ENCODE measurements at places on chromosomes 7 and 10.

GRCh38 chr10:6516281-6516928 lies 63.7 kb downstream of the PRKCQ start:
- DNase-seq, result no peak

DNA sequence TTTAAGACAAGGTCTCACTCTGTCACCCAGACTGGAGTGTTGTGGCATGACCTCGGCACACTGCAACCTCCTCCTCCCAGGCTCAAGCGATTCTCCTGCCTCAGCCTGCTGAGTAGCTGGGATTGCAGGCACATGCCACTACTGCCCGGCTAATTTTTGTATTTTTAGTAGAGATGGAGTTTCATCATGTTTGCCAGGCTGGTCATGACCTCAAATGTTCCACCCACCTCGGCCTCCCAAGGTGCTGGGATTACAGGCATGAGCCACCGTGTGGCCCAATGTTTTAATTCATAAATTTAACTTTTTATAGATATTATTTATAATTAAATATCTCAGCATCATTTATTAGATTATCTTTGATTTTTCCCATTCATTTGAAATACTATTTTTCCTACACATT lies 658.0 kb upstream of the NRG3 start:
- no peak for DNase-seq

- DNase-seq, result no peak
These were observed 315.3 kb downstream of the FGFR2 start for GRCh38 chr10:121282797-121283515.

GRCh38 chr7:22338877-22339276 lies 18.1 kb downstream of the RAPGEF5 start:
- DNase-seq, result no peak

DNA sequence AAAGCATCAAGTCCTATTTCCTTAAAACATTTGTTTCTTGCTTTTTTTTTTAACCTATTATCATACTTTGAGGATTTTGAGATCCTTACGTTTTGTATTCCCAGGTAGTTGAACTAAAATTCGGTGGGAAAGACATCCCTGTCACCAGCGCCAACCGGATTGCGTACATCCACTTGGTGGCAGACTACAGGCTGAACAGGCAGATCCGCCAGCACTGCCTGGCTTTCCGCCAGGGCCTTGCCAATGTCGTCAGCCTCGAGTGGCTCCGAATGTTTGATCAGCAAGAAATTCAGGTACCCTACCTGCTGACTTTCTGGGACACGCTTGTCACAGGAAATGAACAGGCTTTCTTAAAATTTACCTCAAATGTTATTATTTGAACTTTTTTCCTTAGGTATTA lies 83.0 kb upstream of the DNAJB6 start:
- DNase-seq, result no peak

GRCh38 chr10:8416192-8416701 lies 361.8 kb downstream of the GATA3 start:
- DNase-seq, result no peak

DNA sequence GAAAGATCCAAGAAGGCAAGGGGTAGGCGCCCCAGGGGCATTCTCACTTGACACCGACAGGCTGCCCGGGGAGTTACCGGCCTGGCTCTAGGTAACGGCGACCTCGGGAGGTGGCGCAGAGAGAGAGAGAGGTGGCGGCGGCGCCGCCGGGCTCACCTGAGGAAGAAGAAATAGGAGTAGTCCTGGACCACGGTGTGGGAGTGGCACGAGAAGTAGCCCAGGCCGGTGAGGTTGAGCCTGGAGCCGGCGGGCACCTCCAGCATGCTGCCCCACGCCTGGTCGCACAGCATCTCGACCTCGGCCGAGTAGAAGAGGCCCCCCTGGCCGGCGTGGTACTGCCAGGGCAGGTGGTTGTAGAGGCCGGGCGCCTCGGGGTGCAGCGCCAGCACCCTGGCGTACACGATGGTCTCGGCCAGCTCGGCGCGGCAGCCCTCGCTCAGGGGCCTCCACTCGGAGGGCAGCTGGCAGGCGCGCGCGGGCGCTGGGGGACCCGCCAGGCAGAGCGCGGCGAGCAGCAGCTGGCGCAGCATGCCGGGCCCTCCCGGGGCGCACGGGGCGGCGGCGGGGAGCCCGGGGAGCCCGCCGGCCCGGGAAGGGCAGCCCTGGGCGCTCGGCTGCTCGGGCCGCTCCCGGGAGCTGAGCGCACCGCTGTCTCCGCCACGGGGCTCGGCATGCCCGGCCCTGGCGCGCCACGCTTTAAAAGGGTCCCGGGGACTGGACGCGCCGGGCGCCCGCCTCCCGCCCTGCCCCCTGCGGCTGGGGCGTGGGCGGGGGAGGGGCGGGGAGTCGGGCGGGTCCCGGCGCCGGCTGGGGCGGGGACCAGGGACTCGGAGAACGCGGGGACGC lies at the start of gene CCDC3:
Gene CCDC3 (minus strand): TSS at position 673 of the 846 bp plus-strand sequence. CDS start 143 bp downstream, at position 530.
- peak; percentile 70 for DNase-seq

- no peak for DNase-seq
These were observed 621.0 kb downstream of the PARD3 start for GRCh38 chr10:34193931-34194626.

GRCh38 chr10:129971381-129972144 lies 7.5 kb upstream of the EBF3 start:
- DNase-seq, result peak; percentile 76

DNA sequence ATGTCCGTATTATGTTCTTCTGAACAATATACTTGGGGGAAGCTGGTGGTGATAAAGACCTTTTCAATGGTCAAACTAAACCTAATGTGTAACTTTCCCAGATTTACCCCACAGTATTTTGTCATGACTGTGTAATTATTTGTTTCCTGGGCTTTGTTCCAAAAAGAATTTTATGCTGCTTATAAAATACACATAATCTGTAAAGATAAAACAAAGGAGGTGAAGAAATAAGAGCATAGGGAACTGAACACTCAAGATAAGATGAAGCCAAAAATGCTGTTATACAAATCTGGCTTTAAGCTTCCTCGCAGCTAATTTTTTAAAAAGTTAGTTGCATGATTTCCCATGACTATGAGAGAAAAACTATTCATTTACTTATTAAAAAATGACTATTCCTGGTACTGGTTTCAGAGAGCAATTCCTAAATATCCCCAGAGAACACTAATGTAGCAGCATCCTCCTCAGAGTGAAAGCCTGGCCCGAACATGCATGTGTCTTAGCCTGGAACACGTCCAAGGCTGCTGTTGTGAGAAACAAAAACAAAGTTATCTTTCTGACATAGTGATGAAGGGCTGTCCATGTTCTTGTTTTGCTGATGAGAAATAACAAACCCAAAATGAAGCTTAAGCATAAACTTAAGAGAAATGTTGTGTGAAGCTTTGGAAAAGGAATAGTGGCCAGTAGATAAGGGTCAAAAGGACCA lies 33.9 kb downstream of the MALSU1 start:
- no peak for DNase-seq

- no peak for DNase-seq
These were observed 74.1 kb downstream of the ZMYND11 start for GRCh38 chr10:209357-209756.

GRCh38 chr10:29067161-29067560 lies 221.7 kb upstream of the LYZL1 start:
- no peak for DNase-seq

DNA sequence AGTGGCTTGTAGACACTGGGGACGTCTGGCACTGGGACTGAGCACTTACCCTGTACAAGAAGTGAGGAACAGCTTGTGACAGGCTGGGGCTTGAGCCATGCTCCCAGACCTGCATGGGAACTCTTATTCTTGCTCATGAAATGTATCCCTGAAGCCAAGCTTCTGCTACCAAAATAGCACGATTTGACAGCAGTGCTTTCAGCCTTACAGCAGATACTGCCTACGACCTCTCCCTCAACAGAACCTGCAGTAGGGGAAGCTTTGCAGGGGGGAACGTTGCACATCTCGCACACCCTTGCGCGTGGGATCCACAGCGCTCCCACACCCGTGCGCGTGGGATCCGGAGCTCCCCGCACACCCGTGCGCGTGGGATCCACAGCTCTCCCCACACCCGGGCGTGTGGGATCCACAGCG lies 88.0 kb downstream of the CREM start:
- DNase-seq, result no peak

DNA sequence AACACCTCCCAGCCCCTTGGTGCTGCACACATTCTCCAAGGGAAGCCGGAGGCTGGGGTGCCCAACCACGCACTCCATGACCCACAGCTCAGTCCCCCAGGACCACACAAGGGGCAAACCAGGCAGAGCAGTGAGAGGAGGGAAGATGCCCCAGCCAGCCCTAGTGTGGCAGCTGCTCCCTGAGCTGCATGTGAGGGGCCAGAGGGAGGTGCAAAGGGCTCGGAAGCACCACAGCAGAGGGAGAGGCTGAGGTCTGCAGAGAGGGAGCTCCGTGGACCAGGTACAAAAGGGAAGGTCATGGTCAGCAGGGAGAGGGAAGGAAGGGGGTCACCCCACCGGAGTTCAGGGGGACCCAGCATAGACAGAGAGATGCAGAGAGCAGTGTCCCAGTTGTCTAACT lies 1.5 kb upstream of the CALML5 start:
- DNase-seq, result no peak

- no peak for DNase-seq
These were observed 39.9 kb downstream of the AKR1D1 start for GRCh38 chr7:138116141-138116540.

- DNase-seq, result no peak
These were observed 4.6 kb downstream of the PDIA4 start for GRCh38 chr7:149023662-149024061.

DNA sequence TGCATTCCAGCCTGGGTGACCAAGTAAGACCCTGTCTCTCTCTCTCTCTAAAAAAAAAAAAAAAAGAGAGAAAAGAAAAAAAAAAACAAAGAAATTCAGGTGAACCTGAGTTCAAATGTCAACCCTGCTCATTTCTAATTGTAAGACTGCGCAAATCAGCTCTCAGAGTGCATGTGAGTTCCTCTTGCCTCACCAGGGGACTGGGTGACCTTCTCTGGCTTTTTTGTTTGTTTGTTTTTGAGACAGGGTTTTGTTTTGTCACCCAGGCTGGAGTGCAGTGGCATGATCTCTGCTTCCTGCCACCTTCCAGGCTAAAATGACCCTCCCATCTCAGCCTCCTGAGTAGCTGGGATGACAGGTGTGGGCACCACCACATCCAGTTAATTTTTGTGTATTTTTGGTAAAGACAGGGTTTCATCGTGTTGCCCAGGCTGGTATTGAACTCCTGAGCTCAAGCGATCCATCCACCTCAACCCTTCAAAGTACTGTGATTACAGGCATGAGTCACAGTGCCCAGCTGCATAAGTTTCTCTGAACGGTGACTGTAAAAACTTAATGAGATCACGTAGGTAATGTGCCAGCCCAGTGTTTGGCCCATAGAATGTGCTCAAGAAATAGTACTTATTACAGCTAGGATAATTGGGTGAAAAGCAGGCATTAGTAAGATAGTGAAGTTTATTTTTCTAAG lies 45.3 kb upstream of the BAMBI start:
- DNase-seq, result no peak

- DNase-seq, result peak; percentile 31
These were observed 347.7 kb downstream of the GLRX3 start for GRCh38 chr10:130483691-130484467.

DNA sequence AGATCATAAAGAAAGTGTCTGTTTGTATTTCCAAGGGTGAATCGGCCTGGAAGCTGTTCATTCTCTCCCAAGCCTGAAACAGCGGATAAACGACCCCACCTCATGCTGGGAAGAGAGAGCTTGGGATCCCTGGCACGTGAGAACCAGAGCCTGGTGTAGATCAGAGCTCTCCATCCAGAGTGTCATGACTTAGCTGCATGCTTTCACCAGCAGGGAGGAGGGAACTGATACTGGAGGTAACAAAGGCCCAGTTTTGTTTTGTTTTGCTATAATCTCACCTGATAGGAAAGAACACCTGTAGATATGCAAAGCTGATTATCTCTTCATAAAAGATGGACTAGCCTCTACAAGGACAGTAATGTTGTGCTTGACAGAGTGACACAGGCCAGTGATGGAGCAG lies 236.6 kb downstream of the POM121L12 start:
- no peak for DNase-seq

DNA sequence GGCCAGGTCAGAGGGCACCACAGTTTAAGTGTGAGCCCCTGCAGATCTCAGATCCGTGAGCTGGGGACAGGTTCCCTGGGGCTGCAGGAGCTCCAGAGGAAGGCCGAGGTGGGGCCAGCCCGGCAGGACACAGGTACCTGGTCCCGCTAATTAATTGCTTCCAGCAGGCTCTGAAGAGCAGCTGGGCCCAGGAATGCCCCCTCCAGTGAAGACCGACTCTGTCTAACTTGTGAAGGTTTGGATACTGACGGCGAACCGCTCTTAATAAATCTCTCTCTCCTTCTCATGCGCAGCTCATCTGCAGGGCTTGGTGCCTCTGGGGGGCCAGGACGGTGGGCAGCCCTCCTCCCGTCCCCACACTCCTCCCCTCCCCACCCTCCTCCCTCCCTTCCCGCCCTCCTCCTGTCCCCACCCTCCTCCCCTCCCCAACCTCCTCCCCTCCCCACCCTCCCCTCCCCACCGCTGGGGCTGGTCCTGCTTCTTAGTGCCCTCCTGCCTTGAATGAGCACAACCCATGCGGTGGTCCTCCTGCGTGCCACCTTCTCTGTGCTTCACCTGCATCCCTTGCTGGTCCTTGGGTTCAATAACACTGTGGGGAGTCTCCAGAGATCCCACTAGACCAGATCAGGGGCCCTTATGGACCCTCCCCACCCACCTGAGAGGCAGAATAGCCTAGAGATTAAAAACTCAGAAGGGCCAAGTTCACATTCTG lies 38.3 kb downstream of the PDGFA start:
- peak; percentile 19 for DNase-seq

- no peak for DNase-seq
These were observed 6.1 kb downstream of the NAMPT start for GRCh38 chr7:106278695-106279094.

- DNase-seq, result no peak
These were observed 74.0 kb downstream of the FGFR2 start for GRCh38 chr10:121524157-121524817.

DNA sequence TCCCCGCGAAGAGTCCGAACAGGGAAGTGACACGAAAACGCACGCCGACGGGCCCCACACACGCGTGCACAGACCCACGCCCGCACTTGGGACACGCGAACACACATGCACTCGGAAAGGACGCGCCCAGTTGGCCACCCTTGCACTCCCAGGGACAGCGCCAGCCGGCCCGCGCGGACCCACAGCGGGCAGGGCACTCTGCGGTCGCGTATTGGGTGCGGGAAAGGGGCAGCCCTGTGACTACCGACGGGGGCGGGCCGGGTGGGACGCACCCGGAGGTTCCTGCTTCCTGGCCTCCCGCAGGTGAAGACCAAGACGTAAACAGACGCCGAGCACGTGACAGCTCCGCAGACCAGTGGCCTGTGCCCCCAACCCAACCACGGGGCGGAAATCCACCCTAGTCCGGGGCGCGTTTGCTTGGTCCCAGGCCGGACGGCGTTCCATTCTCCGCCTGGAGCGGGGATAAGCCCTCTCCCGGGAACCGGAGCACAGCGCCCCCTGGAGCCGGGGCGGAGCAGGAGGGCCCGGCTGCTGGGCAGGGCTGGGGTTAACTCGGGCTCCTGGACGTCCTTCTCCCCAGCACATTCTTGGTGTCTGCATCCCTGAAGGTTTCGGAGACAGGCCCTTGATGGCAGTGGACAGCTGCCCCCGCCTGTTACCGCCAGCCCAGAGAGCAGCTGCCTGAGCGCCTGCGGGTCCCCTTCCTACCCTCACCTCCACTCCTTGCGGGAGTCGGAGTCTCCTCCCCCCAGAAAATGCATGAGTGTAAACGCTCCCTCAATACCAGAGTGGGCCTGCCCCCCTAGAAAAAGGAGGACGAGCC lies 2.0 kb upstream of the LZTS2 start:
- DNase-seq, result peak; percentile 91
